IMR-90 (cell line): ENCODE measurements at places on chromosomes 13 and 19. TPM values are rescaled to one million over a fixed set of nuclear protein-coding genes. Genes with fewer than 3 reads are reported as not detected.

DNA sequence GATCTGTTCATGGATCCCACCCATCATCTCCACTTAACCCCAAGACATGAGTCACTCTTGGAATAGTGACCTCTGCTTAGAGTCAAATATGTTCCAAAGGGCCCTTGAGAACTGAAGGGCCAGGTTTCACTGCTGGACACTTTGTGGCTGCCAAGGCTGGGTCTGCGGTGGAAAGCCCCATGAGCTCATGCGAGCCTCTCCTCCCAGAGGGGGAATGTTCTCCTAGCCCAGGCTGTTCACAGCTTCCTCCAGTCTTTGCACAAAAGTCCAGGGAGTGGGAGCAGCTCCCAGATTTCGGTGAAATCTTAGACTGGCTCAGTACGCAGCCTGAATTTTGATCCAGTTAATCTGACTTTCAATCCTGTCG is 732 bp upstream of the DCLK1 start:
- DNase-seq, result no peak

DNA sequence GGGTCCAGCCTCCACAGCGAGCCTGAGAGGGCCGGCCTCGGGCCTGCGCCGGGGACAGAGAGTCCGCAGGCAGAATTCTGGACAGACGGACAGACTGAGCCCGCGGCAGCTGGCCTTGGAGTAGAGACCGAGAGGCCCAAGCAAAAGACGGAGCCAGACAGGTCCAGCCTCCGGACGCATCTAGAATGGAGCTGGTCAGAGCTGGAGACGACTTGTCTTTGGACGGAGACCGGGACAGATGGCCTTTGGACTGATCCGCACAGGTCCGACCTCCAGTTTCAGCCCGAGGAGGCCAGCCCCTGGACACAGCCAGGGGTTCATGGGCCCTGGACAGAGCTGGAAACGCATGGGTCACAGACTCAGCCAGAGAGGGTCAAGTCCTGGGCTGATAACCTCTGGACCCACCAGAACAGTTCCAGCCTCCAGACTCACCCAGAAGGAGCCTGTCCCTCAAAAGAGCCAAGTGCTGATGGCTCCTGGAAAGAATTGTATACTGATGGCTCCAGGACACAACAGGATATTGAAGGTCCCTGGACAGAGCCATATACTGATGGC is 490 bp downstream of the ITPKC start:
- no peak for DNase-seq

DNA sequence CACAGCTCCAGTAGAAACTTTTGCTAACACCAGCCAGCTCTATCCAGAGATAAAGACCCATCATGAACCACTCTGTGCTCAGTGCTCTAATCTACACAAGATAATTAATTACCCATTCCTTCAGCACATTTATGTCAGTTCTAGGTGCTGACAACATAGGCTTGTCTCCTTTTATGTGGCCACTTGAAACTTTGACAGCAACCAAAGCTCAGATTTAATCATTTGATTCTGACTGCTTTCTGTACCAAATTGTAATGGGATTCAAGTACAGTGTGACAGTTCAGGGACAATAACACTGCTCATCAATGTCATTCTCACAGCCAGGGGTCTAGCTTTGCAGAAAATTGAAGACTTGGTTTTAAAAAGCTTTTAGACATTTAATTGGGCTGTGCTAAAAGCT is 266.6 kb downstream of the KCTD12 start:
- no peak for DNase-seq

GRCh38 chr13:44147233-44147632 is 226.4 kb upstream of the SERP2 start:
- no peak for DNase-seq

PRR36 gene
- total RNA-seq, result not detected in 2 replicates
